ENCODE measurements at places on chromosomes 6 and 20.
A peak's percentile ranks its signal among the peaks of the same experiment; 100 is the strongest.

DNA sequence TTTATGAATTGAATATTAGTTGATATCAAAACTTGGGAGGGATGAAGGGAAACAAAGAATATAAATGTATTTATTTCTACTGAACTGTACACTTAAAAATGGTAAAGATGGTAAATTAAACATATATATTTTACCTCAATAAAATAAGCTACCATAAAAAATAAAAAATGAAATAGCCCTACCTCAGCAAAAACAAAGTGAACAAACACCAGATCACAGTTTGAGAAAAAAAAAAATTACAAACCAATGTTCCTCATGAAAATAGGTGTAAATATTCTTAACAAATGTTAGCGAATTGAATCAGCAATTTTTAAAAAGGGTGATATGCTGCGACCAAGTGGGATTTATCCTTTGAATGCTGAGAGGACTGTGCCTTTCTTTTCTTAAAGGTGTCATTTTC is 28.3 kb upstream of the ZNF184 start:
- no peak for DNase-seq

- no peak for DNase-seq
Observed at GRCh38 chr20:60016406-60016805, 58.2 kb downstream of the CDH26 start.

GRCh38 chr20:36852187-36852586 is 23.8 kb upstream of the TLDC2 start:
- no peak for DNase-seq

- no peak for DNase-seq
Observed at GRCh38 chr6:137827411-137827940, 39.6 kb upstream of the TNFAIP3 start.

GRCh38 chr6:163180874-163181541 is 233.5 kb upstream of the QKI start:
- no peak for DNase-seq

DNA sequence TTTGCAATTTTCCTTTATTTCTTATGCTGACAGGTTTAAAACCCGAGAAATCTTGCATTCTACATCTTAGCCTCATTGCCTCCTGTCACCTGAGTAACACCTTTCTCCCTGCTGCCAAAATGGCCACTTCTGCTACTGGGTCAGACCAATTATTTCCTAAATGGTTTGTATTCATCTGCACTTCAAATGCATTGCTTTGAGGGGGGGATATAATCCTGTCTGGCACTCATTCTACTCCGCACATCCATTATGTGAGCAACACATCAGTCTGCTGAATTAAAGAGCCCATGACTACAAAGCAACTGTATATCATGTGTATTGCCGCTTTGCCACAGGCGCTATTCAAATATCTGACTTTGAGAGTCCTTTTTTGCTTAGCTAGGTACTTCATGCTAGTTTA is 141.6 kb upstream of the TSHZ2 start:
- DNase-seq: no peak

- DNase-seq: no peak
Observed at GRCh38 chr20:43358811-43359210, 98.9 kb upstream of the SRSF6 start.

- no peak for DNase-seq
Observed at GRCh38 chr6:7479801-7480266, 61.6 kb upstream of the DSP start.

- DNase-seq: no peak
Observed at GRCh38 chr6:122798099-122798641, 9.1 kb downstream of the SMPDL3A start.

DNA sequence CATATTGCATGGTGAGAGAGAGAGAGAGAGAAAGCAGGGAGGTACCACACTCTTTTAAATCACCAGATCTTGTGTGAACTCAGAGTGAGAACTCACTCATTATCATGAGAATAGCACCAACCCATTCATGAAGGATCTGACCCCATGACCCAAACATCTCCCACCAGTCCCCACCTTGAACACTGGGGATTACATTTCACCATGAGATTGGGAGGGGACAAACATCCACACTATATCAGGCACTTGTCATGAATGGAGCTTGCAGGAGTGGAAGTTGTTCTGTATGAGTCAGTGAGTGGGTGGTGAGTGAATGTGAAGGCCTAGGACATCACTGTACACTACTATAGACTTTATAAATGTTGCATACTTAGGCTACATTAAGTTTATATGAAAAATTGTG is 47.7 kb upstream of the RNF182 start:
- DNase-seq: no peak

DNA sequence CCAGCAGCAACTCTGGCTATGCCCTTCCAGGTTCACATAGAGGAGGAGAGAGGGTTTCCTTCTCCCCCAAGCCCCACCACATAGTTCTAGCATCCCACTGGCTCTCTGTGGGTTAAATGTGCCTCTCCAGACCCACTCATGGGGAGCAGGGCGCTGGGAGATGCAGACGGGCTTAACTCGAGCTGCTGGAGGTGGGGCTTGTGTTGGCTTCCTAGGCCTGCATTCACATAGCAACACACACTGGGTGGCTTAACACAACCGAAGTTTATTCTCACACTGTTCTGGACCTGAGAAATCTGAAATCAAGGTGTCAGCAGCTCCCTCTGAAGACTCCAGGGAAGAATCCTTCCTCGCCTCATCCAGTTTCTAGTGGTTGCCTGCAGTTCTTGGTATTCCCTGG is 33.6 kb downstream of the SLC2A10 start:
- DNase-seq: no peak

DNA sequence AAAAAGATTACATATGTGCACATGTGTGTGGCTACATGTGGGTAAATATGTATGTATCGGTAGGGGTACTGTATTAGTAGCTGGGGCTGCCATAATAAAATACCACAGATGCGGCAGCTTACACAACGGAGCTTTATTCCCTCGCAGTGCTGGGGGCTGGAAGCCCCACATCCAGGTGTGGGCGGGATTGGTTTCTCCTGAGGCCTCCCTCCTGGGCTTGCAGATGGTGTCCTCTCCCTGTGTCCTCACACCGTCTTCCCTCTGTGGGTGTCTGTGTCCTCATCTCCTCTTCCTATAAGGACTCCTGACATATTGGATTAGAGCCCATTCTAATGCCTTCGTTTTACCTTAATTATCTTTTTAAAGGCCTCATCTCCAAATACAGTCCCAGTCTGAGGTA is 97.7 kb downstream of the LY86 start:
- DNase-seq: no peak

GRCh38 chr6:158850807-158851115 is 31.6 kb upstream of the EZR start:
- no peak for DNase-seq

GRCh38 chr6:101266063-101266462 is 127.4 kb upstream of the GRIK2 start:
- DNase-seq: no peak

DNA sequence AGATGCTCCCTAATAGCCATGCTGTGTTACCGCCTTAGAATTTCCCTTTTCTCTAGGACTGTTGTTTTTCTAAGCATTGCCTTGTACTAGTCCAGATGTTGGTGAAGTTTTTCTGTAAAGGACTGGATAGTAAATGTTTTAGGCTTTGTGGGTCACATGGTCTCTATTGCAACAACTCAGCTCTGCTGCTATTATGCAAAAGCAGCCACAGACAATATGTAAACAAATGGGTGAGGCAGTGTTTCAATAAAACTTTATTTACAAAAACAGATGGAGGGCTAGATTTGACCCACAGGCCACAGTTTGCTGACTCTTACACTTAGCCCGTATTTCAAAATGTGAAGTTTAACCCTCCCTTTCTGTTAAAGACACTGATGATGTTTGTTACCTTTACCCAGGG is 207.6 kb upstream of the MYLIP start:
- no peak for DNase-seq

- no peak for DNase-seq
Observed at GRCh38 chr6:104332364-104332763, 527.4 kb downstream of the HACE1 start.

- no peak for DNase-seq
Observed at GRCh38 chr20:1125277-1125676, 6.9 kb downstream of the PSMF1 start.

DNA sequence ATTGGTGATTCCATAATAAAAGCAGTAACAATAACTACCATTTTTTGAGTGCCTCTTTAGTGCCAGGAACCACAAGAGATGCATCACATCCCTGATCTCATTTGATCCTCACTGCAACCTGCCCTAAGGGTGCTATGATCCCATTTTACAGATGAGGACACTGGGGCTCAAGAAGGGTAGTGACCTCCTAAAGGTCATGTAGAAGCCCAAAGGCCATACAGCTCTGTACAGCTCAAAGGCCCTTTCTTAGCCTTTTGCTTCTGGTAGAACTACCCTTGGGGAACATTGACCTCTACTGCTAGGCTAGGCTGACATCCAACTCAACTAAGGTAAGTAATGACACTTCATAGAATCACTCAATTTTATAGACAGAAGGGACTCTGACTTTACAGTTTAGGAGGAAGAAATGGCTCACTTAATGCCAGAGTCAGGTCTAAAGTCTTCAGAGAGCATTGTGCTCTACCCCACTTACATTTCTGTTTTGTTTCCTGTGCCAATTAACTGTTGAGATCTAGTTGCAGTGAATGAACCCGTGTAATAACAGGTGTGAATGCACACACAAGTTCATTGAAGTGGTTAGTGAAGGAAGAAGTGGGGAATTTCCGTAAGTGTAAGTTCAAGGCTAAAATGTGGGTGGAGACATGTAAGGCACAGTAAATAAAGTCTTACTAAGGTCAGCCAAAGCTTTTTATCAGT is 10.7 kb downstream of the SLC9A8 start:
- DNase-seq: peak; percentile 35

DNA sequence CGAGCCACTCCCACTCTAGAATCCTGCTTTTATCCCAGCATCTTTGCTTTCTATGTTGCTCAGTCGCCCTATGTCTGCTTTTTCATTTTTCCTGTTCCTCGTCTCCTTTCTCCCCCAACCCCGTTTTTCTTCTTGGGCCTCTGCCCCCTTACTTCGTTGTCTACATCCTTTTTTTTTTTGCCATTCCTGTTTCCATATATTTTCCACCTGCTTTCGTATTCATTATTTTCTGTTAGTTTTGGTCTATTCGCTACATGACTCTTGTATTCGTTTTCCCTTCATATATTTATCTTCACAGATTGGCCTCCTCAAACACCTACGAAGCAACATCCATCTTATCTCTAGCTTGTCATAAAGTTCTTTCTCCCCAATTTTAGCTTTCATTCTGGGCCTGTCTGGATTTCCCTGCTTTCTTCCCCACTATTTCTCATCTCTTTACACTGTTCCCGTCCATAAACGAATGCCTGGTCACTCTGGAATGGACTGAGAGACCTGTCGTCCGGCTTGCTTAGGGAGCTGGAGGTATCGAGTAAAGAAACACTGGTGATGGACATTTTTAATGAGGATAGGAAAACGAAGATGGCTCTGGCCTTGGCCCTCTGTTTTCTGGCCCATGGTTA is 915 bp downstream of the PRRC2A start:
- DNase-seq: no peak

DNA sequence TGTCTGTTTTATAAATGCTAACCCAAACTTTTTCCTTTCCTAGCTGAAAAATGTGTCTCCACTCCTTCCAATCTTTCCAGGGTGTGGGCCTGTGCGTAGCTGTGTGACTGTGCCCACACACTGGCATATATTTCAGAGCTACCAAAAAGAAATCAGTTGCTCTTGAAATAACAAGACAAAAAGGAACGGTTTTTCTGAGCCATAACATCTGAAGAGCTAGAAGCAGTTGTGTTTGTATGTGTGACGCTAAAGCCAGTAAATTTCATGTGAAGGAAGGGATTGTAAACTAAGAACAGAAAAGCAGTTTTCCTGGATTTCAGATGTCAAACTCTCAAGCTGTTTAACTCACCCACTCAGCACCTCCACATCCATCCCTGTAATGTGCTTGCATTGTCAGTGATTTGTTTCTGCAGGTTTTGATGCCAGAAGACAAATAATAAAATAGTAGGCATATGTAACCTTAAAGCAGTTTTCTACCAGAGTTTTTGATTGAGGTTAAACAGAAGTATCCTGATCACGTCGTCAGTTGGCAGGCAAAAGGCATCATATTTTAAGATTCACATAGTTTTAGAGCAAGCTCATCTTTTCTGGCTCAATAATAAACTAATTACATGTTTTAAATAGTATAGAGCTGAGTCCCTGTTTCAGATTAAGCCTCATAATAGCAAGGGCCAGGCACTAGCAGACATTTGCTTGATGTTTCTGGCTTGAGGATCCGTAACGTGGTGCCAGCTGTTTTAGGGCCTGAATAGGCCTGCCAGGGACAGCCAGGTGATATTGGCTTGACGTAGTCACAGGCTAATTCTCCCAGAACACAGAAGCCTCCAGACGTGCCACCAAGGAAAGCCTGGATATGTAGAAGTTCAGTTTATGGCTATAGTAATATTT is 90.9 kb downstream of the FOXO3 start:
- no peak for DNase-seq

DNA sequence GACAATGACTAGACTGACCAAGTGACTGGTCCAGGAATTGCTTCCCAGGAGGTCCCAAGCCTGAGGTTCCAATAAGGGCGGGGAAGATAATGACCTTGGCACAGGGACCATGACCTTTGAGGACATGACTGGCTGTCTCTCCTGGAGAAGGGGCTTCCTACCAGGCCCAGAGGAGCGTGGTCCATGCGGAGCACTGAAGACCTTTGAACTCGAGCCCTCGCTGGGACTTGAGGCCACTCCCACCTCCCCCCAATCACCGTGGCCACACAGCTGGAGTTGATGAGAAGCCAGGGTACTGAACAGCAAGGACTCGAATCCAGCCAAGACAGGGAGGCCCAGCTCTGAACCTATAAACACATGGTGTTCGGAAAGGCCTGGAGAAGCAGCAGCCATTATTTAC is 677.0 kb downstream of the PRKN start:
- no peak for DNase-seq

- no peak for DNase-seq
Observed at GRCh38 chr20:25576783-25577530, 8.4 kb downstream of the NINL start.

DNA sequence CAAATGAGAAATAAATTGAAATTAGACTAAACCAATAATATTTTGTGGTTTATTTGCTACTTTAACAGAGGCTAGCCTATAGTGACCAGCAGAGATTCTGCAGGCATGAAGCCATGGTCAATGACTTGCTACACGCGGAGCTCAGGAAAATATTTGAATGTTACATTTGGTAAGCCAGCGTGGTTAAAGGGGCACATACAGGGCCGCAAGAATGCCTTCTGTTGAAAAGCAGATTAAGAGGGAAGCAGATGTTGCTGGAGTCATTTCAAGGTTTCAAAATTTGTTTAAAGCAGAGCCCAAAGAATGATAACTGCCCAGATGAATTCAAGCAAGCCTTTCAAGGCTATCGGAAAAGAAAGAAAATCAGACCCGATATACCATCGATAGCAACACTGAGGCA is 294.3 kb upstream of the MAN1A1 start:
- DNase-seq: no peak

DNA sequence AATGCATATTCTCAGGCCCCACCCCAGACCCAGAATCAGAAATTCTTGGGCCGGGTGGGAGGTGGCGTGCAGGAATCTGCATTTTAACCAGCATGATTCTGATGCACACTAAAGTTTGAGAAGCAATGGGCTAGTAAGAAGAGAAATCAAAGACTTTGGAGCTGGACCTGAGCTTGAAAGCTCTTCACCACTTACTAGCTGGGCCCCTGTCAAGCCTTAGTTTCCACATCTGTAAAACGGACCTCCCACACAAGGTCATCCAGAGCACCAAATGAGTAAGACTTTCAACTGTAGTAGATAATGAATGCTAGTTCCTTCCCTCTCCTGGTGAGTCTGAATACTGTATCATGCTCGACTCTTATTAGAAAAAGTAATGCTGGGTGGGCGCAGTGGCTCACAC is 87.0 kb downstream of the TBC1D7 start:
- DNase-seq: no peak

Data from NCI-H2107 (cell line).